Heart right ventricle (tissue), 16 donors: ENCODE measurements at places on chromosomes 2 and 18. TPM values are rescaled to one million over a fixed set of nuclear protein-coding genes. Genes with fewer than 3 reads are reported as not detected.

GRCh38 chr18:59927246-59927825, 27.5 kb downstream of the PMAIP1 start:
- H3K36me3 ChIP-seq, result no peaks in the 10 kb centered on the region
- H3K4me3 ChIP-seq, result no peak overlapping the region
- H3K27me3 ChIP-seq, result no peaks in the 10 kb centered on the region

DNA sequence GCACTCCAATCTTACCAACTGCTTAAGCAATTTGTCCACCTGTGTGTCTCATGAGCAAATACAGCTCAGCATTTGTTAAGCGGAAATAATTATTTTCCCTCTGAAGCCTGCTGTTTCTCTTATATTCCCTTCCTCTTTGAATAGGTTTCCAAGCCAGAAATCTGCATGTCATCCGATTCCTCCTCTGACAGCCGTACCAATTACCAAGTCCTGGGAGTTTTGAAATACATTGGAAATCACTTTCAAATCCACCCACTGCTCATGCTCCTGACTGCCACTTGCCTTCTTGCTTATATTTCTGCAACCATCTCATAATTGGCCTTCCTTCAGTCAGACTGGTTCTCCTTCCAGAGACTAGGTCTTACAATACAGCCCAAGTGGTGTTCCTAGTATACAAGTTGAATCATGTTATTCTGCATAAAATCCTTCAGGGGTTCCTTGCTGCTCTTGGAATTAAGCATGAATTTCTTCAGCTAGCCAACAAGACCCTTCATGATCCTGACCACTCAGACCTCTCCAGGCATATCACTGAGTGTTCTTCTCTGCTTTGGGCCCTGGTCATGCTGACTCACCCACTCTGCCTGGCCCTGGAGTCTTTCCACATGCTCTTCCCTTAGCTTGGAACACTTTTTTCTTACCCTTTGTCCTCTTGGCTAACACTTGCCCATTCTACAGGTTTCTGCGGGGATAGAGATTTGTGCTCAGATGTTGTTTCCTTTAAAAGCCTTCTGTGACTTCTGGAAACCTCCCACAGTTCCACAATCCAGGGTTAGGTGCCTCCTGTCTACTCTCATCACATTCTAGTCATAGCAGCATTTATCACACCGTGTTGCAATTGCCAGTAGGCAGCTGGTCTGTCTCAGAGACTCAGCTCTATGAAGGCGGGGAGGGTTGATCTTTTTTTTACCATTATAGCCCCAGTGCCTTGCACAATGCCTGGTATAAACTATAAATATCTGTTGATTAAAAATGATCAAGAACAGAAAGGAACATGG, 157.6 kb downstream of the ARL6IP6 start:
- no peak overlapping the region for H3K4me3 ChIP-seq
- H3K27ac ChIP-seq, result no peak overlapping the region
- H3K36me3 ChIP-seq, result no peaks in the 10 kb centered on the region
- H3K4me1 ChIP-seq, result no peaks in the 10 kb centered on the region

DNA sequence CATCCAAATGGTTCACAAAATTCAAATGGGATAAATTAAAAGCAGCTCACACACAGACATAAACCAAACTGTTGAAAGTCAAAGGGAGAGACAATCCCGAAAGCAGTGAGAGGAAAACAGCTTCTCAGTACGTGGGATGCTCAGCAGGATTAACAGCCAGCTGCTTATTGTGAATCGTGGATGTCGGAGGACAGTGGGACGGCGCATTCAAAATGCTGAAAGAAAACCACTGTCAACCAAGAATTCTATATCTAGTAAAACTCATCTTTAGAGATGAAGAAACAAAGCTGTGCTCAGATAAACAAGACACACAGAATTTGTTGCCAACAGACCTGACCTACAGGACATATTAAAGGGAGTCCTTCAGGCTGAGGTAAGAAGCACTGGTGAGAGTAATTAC, 102.9 kb downstream of the NFATC1 start:
- H3K27me3 ChIP-seq, result no peaks in the 10 kb centered on the region
- no peak for DNase-seq
- no peak overlapping the region for H3K4me3 ChIP-seq
- peaks cover 15% of the 10 kb centered on the region for H3K36me3 ChIP-seq
- H3K27ac ChIP-seq, result no peak overlapping the region

DNA sequence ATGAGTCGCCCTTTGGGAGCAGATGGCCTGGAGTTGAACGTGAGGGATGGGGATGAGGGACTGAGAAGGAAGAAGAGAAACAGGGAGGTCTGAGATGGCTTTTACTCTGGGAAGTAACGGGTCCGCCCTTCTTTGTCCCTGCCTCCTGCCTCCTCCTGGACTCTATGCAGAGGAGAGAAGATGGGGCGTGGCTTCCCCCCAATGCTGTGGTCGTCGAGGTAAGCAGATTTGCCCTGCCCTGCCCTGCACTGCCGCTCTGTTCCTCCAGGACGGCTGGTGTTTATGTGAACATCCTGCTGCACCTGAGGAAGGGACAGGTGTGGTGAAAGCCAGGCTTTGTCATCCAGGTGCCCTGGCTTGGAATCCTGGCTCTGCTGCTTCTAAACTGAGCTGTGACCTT, 13.5 kb upstream of the NTSR2 start:
- peaks cover 15% of the 10 kb centered on the region for H3K27me3 ChIP-seq
- H3K36me3 ChIP-seq, result no peaks in the 10 kb centered on the region
- H3K27ac ChIP-seq, result no peak overlapping the region

DNA sequence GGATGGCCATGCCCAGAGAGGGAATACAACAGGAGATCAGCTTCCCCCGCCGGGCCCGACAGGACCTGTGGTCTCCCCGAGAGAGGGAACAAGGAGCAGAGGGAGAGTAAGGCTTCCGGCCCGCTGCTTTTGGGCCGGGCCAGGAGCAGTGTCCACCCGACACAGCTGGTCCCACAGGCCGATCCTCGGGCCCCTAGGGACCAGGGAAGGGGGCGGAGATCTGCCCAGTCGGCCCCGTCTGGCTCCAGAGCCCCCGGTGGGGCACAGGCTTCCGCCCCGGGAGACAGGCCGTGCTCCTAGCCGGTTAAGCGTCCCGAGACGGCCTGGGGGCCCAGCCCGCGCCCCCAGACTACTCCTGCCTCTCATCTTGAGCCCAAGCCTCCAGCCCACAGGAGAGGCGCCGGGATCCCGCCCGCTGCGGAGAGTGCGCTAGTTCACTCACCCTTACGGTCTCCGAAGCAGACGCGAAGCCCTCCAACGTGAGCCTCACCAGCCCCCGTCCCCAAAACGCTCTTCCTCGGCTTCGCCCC, at the start of gene MCFD2:
MCFD2 (minus strand) TSS at position 526 of the 530 bp plus-strand sequence. CDS start 6,635 bp downstream, outside the sequence.
- peaks cover 30% of the 10 kb centered on the region for H3K4me1 ChIP-seq
- peak; percentile 72 for DNase-seq
- H3K36me3 ChIP-seq, result peaks cover 20% of the 10 kb centered on the region
- no peaks in the 10 kb centered on the region for H3K27me3 ChIP-seq

DNA sequence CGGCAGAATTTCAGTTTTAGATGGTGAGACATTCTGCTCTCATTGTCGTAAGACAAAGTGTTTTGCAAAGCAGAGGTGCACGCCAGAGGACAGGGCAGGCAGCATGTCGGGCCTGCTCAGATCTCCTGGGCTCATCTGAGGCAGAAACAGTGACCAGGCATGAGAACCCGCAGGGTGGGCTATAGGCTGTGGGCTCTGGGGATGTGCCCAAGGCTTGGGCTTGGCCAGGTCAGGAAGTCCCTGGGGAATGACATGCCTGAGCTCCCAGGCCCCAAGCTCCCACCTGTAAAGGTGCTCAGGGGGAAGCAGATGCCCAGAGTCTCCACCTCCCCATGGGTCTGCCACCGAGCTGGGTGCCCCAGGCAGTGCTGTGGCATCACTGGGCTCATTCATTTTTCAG, 35.3 kb downstream of the INHBB start:
- H3K4me3 ChIP-seq, result no peak overlapping the region
- DNase-seq, result no peak
- no peaks in the 10 kb centered on the region for H3K36me3 ChIP-seq
- H3K27me3 ChIP-seq, result peaks cover 36% of the 10 kb centered on the region
- no peaks in the 10 kb centered on the region for H3K4me1 ChIP-seq
- no peak overlapping the region for H3K27ac ChIP-seq

- no peak overlapping the region for H3K27ac ChIP-seq
- H3K36me3 ChIP-seq, result no peaks in the 10 kb centered on the region
- DNase-seq, result no peak
- no peak overlapping the region for H3K4me3 ChIP-seq
- peaks cover 16% of the 10 kb centered on the region for H3K4me1 ChIP-seq
Observed at GRCh38 chr2:23658466-23658942, 268.4 kb downstream of the ATAD2B start.

DNA sequence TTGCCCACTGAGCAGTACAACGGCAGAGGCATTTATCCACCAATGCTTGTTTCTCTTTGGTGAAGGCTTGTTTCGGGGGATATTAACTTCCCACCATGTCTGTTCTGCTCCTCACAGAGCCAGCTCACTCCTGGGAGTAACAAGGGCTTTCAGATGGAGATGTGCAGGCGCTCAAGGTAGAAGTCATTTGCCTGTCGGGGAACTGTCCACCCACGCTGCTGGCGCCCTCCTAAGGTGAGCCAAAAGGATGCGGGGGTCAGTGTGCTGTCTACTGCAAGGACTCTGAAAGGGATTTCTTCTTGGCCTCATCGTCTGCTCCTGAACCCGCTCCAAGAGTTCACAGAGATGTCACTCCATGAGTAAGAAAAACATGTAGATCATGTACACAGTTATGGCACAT, 57.0 kb upstream of the CYRIA start:
- H3K4me1 ChIP-seq, result peaks cover 12% of the 10 kb centered on the region
- no peak overlapping the region for H3K4me3 ChIP-seq
- H3K36me3 ChIP-seq, result no peaks in the 10 kb centered on the region
- peaks cover 9% of the 10 kb centered on the region for H3K27me3 ChIP-seq
- DNase-seq, result no peak

Gene MRPL33
- polyA plus RNA-seq, result 661 TPM
